Stimulated activated CD4-positive, alpha-beta T cell treated with anti-CD3 and anti-CD28 coated beads, Interleukin-2, amount 100 ng/mL, for 24 hours (primary cell): ENCODE measurements at places on chromosomes 16 and 17.

GRCh38 chr16:56477096-56477878 is 25.9 kb downstream of the OGFOD1 start:
- peak; percentile 23 for DNase-seq

DNA sequence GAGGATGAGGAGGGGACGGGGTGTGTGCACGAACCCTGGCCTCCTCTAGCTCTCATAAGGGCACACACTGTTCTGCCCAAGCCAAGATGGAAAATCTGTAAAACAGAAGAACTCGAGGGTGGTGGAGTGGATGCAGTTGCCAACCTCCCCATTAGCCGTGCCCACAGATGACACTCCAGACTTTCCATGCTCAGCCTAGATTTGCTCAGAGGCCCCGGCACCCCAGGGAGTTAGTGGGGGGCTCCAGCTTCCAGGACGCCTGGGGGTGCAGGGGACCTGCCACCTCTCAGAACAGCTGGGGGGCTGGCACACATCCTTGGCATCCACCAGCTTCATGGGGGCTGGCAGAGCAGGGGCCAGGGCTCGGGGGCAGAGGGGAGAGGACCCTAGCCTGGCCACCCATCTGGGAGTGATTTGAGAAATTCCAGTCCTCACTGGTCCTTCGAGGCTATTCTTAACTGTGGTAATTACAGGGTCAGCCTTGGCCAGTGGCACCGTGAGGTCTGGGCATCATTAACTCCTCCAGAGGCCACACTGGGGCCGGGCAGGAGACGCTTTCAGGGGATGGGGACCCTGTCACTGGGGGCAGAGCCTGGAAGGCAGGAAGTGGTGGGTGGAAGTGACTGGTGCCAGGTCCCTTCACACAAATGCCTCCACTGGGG is 14.3 kb downstream of the VASN start:
- no peak for DNase-seq

- DNase-seq, result no peak
Measured at GRCh38 chr17:73064084-73064938, 28.2 kb downstream of the SLC39A11 start.

GRCh38 chr16:78522327-78522726 is 422.9 kb downstream of the WWOX start:
- no peak for DNase-seq

DNA sequence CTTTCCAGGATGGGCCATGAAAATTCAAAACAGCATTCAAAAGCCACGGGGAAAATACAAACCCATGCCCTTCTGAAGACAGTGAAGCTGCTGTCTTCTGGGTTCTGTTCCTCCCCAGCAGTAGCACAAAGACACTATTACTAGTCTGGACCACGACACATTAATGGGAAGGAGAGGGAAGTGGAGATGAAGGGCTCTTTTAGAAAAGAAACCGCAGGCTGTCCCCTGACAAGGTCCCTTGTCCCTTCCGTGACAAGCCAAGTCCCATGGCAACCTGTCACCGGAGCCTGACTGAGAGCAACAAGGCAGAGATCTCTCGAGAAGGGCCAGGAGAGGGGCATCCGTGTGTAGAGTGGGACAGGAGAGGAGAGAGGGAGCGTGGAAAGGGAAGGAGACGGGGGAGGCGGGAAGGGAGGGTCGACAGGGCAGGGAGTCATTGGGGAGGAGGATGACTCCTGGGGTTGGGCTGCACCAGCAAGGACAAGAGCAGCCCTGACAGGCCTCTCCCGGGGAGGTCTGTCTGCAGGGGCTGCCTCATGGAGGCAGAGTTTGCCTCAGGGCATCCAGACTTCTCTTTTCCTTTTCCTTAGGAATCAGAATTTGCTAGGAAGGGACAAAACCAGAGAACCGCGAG is 436.2 kb downstream of the SLC39A11 start:
- no peak for DNase-seq

GRCh38 chr17:64947152-64947551 is 27.9 kb upstream of the LRRC37A3 start:
- DNase-seq, result no peak

- DNase-seq, result no peak
Measured at GRCh38 chr17:74239172-74239571, 25.8 kb downstream of the TTYH2 start.

DNA sequence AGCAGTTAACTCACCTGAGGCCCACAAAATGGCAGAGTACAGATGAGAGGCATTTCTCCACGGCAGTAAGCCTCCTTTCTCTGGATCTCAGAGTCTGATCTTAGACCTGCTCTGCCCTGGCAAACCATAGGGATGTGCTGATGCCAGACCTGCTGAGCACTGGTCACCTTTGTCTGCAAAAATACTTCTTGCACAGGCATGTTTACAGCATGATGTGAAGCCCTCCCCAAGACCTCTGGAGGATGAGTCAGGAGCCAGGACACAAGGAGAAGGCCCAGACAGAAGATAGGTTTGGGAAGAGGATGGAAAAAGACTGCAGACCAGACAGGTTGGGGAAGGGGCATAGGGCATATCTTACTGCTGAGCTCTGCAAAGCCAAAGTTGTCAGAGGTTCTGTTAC is 426.6 kb downstream of the PMP22 start:
- no peak for DNase-seq

GRCh38 chr16:65235339-65236177 is 113.7 kb upstream of the CDH11 start:
- DNase-seq, result no peak

DNA sequence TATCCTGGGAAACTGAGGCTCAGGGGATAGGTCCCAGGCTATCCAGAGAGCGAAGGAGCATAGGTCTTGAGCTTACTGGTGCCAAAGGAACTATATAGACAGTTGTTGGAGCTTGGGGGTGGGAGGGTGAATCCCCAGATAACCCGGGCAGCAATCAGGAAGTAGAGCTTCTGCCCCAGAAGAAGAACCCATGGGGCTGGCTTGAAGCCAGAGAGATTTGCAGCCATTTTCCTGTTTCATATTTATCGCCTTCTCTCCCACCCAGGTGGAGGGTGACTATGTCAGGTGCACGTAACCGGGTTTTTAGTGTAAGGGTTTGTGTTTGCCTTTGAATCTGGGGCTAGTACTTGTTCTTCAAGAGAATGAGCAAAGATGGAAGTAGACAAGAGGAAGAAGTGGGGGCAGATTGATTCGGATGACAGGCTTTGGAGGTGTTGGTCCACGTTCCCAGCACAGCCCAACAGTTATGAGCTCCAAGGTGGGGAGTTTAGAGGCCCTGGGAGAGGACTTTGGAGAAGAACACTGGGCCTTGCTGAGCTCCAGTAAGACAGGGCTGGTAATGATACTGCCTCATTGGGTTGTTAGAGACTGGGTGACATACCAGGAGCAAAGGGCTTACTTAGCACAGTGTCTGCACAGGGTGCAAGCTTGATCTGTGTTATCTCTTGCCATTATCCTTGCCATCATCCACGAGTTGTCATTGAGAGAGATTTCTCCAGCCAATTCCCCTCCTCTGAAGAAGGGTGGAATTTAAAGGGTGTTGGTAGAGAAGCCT is 145.6 kb downstream of the CCDC182 start:
- DNase-seq, result no peak

GRCh38 chr16:85829751-85830445 is 30.4 kb downstream of the COX4I1 start:
- no peak for DNase-seq

DNA sequence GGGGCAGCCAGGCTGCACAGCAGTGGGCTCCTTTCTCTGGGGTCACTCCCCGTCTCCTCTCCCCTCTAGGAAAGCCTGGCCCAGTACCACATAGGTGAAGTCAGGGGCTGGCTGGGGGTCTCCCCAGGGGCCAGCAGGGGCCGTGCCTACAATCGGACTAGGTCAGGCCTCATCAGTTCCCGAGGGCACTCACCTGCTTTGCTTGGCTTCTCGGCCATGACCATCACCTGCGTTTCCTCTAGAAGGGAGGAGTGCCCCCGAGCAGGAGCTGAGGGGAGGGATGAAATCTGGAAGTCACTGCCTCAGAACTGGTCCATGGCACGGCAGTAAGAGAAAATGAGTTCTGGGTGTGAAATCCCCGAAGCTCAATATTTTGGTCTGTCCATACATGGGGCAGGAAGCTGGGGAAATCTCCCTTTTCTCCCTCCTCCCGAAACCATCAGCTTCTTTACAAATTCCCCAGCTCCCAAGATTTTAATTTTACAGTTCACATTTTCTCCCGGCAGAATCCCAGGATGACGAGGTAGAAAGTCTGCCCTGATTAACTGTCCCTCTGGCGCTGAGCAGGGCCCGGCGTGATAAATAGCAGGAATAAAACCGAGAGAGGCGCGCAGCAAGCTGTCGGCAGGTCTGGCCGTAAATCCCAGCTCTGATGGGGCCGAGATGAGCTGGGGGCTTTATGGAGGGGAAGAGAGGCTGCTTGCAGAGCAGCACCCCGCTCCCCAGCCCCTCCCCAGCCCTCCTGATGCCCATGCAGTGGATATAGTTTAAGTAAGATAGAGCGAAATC is 172.1 kb downstream of the RBFOX3 start:
- no peak for DNase-seq

DNA sequence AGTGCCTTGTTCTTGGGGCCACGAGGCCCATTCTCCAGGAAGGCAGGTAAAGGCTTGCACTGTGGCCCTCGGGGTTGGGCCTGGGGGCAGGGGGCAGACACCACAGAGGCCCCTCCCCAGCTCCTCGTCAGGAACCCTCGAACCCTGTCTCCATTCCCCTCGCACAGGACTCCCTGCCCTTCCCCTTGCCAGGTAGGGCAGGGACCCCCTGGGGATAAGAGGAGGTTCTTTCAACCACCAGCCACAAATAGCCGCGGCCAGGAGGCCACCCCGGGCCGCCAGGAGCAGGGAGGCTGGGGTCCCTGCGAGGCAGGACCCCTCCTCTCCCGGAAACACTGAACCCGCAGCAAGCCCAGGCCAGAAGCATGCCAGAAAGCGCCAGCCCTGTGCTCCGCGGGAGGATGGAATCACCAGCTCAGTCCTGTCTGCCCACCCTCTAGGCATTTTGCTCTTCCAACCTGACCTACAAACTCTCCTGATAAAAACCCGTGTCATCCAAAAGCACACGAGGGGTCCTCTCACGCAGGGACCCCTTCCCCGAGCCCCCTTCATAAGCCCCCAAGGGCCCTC is 45.6 kb downstream of the SLC47A1 start:
- DNase-seq, result no peak

GRCh38 chr16:11413907-11414595 is 68.8 kb downstream of the RMI2 start:
- DNase-seq, result no peak

- no peak for DNase-seq
Measured at GRCh38 chr16:87723226-87723623, 42.6 kb downstream of the KLHDC4 start.

- no peak for DNase-seq
Measured at GRCh38 chr16:4940719-4941118, 3.8 kb upstream of the PPL start.

GRCh38 chr16:58119509-58119845 is 9.7 kb downstream of the CFAP20 start:
- no peak for DNase-seq

- DNase-seq, result no peak
Measured at GRCh38 chr17:57739402-57740234, 5.5 kb downstream of the CCDC182 start.

GRCh38 chr17:35797370-35797769 is 1.9 kb upstream of the MMP28 start:
- DNase-seq, result no peak

GRCh38 chr17:41910701-41911391 is 7.9 kb downstream of the ACLY start:
- no peak for DNase-seq

GRCh38 chr16:15960124-15960971 is 10.9 kb downstream of the ABCC1 start:
- DNase-seq, result no peak

GRCh38 chr17:78725448-78726021 is 56.5 kb downstream of the CYTH1 start:
- DNase-seq, result peak; percentile 33

DNA sequence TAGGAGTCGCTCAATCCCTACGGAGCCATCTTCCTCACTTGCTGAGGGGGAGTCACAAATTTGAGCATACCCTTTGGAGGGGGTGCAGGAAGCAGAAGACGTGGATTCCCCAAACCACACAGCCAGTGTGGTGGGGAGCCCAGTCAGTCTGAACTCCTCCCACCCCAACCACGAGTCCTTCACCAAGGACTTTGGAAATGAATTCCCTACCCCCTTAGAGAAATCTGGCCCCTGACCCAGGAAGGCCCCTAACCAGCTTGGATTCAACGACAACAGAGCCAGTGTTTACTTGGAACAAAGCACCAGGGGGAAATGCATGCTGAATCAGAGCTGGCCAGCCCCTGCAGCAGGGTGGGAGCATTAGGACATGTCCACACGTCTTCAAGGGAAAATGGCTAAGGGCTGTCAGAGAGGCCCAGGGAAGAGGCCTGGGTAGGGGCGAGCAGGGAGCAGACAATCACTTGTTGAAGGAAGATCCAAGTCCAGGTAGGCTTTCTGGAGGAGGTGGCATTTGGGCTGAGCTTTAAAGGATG is 5.5 kb upstream of the TMEM92 start:
- no peak for DNase-seq

- no peak for DNase-seq
Measured at GRCh38 chr17:69227541-69227940, 1.1 kb downstream of the ABCA10 start.

DNA sequence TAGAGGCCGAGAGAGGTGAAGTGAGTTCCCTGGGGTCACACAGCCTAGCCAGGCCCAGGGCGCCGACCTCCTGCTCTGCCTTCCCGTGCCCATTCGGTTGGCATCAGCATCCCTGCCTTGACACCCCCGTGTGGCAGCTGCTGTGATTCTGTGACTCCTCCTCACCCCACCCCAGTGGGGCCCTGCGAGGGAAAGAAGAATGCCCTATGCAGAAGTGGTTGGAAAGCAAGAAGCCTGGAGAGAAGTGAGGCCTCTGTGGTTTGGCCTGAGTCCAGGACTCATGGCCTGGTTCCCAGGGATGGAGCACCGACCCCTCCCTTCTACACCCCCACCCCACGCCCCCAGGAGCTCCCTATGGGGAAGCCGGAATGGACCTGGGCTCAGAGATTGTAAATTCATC is 296.2 kb downstream of the SEC14L1 start:
- DNase-seq, result peak; percentile 46

DNA sequence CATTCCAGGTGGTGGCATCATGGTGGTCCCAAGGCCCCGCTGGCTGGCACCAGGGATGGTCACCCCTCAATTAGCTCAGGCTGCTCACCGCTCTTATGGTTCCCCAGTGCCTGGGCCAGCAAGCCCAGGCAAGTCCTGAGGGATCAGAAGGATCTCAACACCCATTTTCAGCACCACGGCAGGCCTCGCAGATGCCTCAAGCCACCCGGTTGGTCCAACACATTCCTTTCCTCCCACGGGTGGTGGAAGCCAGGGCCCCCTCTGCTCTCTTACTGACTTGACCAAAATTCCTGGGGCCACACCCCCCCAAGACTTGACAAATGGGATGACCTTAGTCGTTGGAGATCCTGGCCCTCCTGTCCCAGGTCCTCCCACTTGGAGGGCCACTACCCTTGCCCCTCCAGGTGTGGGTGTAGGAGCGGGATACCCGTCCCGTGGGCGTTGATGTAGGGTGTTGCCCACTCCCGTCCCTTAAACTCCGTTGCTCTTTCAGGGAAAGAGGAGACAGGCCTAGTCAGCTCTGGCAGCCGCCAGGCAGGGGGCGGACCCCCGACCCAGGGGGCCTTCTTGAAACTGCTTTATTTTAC is 5.9 kb downstream of the ZNF205 start:
- DNase-seq, result no peak
